ENCODE measurements at places on chromosomes 7 and 10.

DNA sequence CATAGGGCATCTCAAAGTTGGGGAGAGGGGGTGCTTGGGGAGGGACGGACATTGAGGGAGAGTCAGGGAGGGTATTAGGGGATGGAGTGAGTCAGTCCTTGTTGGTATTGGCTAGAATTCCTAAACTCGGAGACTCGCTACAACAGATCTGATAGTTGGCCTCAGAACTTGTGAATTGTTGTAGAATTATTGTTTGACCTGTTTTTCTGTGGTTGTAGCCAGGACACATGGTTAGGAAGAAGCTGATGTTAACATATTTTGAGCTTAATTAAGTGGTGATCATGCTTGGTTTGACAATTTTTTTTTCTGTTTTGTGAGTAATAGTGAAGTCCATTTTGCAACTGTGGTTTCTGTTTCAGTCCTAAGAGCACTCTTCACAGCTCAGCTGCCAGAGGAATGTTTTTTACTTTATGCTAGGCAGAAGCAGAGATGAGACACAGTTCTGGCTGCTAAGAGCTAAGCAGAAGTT, 1190.3 kb upstream of the C7orf33 start:
- no peak for DNase-seq

DNA sequence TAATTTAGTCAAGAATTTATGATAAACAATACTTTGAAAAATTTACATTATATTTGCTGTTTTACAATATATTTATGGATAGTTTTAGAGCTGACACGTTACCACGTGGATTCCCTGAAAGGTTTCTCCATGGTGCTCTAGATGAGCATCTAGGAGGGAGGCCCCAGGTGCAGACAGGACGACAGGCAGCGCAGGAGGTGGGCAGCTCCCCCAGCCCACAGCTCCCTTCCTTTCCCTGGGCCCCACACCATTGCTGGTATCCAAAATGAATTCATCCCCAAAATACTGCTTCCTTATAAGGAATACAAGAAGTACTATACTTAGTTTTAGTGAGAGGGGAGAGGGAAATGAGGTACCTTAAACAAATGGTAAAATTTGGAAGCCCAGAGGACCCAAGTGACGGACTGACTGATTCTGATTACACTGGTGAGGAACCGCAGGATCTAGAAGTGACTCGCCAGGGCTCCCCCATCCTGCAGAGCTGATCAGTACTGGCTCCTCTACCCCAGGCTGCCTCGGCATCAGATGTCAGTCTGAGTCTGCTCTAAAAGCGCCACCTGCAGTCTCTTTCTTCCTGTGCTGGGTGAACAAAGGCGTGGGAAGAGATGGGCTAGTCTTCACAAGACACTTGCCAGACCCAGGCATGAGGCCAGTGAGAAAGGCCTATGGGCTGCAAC, 89.2 kb downstream of the DLG5 start:
- DNase-seq = no peak

DNA sequence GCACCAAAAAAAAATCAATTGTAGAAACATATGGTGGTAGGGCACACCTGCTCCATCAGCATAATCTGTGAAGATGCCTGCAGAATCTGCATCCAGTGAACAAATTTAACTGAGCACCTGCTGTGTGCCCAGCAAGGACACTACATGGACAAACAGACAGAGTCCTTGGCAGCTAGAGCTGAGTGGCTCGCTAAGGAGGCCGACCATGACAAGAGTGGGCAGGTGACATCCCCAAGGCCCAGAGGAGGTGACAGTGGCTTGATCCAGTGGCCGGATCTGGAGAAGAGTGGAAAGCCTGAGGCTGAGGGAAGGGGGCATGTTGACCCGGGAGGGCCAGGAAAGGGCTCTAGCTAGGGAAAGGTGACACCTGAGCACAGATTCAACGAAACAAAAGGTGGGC, 68.1 kb downstream of the MAD1L1 start:
- DNase-seq = no peak

- DNase-seq = no peak
Measured at GRCh38 chr10:117635826-117636225, 93.3 kb downstream of the EMX2 start.

DNA sequence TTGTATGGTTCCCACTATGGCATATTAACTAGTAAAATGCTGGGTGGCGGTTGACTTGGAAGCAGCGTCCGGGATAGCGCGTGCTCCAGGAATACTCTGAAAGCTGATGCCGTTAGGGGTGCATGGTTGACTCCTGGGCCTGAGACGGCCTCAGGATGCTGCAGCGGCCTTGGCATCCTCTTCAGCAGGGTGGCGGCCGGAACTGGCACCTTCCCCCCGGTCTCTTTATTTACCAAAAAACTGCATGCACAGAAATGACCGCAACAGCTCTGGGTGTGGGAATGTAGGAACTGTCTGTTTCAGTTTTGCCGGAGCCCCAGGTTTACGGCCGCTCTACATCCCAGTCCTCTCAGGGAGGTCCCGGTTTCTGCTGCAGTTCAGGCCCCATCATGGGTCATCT, 28.8 kb downstream of the PFKP start:
- no peak for DNase-seq

DNA sequence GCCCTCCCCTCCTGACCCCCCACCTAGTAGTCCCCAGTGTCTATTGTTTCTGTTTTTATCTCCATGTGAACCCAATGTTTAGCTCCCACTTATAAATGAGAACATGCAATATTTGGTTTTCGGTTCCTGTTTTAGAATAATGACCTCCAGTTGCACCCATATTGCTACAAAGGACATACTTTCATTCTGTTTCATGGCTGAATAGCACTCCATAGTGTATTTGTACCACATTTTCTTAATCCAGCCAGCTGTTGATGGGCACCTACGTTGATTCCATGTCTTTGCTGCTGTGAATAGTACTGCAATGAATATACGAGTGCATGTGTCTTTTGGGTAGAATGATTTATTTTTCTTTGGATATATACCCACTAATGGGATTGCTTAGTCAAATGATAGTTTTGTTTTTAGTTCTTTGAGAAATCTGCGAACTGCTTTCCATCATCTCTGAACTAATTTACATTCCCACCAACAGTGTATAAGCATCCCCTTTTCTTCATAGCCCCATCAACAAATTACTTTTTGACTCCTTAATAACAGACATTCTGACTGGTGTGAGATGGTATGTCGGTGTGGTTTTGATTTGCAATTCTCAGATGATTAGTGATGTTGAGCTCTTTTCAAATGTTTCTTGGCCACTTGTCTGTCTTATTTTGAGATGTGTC, 128.4 kb upstream of the PHYHIPL start:
- DNase-seq = no peak

DNA sequence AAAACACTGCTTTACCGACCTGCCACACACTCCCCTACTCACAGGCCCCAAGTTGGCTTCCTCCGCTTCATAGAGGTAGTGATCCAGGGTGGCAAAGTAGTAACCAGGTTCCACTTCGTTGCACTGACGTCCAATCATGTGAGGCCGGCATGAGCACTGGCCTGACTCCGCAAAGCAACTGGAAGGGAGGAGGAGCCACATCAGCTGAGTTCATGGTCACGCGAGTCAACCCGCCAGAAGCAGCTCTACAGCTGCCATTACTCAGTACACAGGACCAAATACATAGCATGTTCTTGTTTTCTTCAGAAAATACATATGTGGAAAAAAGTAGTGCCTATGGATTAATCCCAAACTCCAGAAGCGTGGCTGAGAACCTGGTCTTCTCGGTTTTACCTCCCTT, 38.5 kb downstream of the LAMB1 start:
- DNase-seq = no peak

GRCh38 chr10:59823111-59823510, 69.9 kb upstream of the MRLN start:
- no peak for DNase-seq

GRCh38 chr10:72050873-72051272, 37.5 kb downstream of the SPOCK2 start:
- no peak for DNase-seq

- no peak for DNase-seq
Measured at GRCh38 chr7:151696721-151697514, 177.2 kb upstream of the RHEB start.

DNA sequence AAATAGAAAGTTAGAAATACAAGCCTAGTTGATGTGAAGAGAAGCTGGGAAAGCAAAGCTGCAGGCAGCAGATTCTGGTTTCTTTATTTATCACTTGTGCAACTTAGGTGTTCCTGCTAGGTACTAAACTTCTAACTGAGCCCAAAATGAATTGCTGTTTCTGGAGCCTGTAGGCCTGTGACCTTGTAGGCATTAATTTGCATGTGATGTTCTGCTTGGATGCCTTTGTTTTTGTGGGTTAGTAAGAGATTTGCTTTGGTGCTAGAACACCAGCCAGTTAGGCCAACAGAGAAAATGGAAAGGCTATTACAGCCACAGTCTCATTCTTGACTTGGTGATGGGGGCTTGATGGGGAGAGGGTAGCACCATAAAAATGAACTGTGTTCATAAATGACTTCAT, 370.7 kb downstream of the PPP1R3A start:
- DNase-seq = no peak

DNA sequence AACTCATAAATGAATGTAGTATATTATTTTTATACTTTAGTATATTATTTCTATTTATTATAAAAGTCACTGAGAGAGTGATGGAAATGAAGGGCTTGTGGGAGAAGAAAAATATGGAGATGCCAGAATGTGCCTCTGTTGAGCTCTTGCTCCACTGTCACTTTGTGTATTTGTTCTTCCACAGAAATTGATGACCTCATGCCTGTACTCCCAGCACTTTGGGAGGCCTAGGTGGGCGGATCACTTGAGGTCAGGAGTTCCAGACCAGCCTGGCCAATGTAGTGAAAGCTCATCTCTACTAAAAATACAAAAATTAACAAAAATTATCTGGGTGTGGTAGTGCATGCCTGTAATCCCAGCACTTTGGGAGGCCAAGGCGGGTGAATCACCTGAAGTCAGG, 76.4 kb upstream of the STK17A start:
- DNase-seq = no peak

DNA sequence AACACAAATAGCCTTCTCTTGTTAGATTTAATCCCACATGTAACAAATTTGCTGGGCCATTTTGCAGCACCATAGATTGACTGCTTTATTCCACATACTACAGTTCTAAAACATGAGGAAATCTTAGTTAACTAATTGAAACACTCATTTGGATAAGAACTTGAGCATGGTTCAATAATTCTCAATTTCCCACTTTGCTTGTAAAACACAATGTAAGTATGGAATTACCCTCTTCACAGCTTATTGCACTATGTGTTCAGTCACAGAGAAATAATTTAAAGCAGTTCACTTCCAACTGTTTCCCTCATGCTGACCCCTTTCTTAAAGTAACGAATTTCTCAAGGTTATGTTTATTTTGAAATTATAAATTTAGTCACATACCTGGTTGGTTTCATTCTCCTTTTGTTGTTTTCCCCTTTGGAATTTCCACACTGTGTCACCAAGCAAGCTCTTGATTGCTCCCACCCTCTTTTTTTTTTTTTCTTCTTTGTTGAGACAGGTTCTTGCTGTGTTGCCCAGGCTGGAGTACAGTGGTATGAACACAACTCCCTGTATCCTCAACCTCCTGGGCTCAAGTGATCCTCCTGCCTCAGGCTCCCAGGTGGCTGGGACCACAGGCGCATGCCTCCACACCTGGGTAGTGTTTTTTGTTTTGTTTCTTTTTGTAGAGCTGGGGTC, 425.4 kb downstream of the EXOC4 start:
- no peak for DNase-seq

DNA sequence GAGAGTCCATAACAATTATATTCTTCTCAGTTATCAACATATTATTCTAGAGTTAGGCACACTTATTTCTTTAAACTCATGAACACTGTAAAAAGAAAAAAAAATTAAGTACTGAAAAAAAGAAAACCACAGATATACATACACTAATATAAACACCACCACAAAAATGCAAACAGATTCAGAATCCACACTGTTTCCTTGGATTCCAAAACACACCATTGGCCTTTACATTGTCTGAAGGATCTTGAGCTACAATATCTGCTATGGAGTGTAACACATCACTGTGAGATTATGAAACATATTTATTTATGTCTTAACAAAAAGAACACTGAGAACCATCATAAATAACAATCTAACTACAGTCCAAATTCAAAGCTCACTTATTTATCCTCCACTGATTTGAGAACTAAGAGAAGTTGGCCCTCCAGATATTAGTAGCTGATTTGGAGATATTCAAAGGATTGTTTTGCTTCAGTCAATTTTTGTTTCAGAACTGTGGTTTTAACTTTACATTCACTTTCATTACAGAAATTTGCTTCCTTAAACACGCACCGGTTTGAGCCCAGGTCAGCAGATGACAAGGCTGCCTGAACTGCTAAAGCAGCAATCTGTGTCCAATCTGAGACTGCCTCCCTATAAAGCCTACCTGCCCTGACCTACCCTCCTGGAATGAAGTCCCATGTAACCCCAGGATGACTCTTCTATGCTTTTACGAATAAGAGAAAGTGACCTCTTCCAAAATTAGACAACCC, 47.0 kb upstream of the CDK1 start:
- no peak for DNase-seq

GRCh38 chr10:125343118-125343925, 183.0 kb upstream of the CTBP2 start:
- no peak for DNase-seq

GRCh38 chr10:129417870-129418269, 49.2 kb upstream of the MGMT start:
- no peak for DNase-seq

GRCh38 chr10:52775132-52775647, 2.6 kb upstream of the MBL2 start:
- DNase-seq = no peak

GRCh38 chr10:75110006-75110632, 1.3 kb upstream of the SAMD8 start:
- DNase-seq = peak; percentile 64

GRCh38 chr7:84247591-84247990, 53.0 kb upstream of the SEMA3A start:
- no peak for DNase-seq

DNA sequence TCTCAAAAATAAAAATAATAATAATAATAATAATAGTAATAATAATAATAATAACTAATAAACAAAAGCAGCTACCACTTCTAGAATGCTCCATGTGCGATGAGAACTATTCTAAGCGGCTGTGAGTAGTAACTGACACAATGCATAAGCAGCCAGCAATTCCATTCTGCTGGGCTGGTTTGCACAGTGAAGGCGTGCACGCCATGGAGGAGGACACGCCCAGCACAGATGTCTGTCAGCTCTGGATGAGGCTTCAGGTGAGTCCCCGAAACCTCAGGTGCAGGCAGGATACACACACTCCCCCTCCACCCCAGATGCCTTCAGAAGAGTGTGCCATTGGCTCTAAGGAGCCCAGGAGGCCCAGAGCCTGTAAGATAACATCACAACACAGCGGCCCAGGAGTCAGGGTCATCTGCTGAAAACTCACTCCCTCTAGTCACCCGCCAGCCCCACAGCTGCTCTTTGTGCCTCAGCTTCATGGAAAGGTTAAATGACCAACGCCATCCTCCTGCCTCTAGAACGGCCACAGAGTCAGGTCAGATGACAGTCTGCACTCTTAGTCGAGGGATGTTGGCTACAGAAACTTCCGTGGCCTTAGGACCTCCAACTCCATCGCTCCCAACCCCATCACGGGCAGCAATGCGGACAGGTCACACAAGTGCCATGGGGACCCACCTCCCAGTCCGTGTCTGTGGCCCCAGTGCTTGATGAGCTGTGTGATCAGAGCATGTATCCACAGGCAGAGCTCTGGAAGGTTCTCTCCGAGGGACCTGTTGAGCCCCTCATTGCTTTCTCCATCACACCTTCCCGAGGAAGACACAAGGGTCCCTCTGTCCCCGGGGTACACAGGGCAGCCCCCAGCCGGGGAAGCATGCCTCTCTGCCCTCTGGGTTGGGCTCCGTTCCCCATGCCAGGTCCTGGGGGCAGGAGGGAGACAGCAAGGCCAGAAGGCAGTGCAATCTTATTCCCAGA, 103.9 kb downstream of the CTBP2 start:
- DNase-seq = no peak

Data from tibial artery (tissue), 4 donors.